NCI-H2081 treated with DMSO at 0.1 percent for 48 hours (cell line): ENCODE measurements at places on chromosomes 12 and 14.

DNA sequence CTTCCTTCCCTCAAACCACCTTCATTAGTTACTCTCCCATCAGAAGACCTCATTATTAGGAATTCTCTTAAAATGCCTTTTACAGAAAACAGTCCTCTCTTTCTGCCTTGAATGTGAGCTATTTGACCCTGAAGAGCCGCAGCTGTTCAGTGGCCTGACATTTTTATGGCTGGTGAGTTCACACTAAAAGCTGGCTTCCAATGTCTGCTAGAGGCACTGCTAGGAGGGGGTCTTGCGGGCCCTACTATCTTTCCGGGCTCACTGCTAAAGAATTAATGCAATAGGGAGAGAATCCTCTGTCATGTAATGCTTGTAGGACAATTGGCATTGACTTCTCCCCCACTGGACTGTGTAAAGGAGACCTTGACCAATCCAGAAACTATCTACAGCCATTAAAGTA is 87.7 kb downstream of the GPR135 start:
- no peak for DNase-seq

DNA sequence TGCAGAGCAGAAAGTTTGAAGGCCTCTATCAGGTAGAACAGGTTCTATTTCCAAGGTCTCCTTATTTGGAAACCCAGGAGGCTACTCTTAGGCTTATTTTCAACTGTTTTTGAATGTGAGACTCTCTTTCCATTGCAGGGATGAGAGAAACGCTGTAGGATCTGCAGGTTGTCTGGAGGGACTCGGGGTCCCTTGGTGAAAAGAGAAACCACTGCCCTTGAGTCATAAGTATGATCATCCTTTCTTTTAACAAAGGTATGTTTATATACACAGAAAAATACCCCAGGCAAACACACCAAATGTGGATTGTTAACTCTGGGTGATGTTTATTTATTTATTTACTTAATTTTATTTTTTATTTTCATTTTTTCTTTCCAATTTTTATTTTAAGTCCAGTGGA is 57.8 kb upstream of the MAX start:
- no peak for DNase-seq

- DNase-seq = no peak
These were observed 11.4 kb downstream of the CLECL1 start for GRCh38 chr12:9721394-9722092.

DNA sequence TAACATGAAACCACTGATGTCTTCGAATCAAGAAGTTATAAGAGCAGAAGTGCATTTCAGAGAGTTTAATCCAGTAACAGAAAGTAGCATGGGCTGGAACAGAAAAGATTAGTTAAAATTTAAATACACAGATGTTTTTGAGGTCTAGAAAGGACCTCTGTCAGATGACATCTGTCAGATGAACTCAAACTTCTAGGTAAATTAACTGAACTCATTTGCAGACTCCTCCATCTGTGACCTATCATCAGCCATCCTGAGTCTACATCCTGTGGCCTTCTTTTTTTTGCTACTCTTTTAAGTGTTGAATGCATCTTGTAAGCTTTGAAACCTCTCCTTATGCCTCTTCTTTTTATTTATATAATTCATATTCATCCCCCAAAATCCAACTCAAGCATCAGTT is 53.3 kb downstream of the C2CD5 start:
- no peak for DNase-seq

DNA sequence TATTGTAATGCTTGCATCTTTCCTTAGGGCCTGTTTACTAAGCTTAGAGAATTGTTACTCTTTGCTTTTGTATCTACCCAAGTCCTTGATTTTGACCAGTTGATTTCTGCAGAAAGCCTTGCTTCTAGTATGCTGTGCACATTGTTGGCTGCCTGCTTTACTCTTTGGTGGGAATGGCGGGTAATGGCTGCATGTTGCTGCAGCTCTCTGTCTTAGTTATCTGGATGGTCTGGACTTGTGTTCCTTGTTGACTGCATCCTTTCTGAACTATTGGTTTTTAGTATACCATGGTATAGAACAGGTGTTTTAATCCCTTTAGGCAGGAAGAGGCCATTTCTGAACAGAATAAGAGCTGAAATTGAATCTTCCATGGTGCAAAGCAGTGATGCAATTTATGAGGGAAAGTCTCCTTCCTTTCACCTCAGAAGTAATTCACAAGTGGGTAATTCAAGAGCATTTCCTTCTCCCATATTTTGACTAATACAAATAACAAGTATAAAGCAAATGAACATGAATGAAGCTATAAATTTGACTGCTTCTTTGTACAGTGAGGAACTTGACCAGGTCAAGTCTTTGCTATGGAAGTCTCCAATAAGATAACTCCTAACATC is 466.4 kb downstream of the NPAS3 start:
- no peak for DNase-seq
